Umbilical cord (tissue), 2 donors: ENCODE measurements at places on chromosomes 1 and 21.

GRCh38 chr1:211487082-211487481, 4.9 kb downstream of the RD3 start:
- DNase-seq = no peak

DNA sequence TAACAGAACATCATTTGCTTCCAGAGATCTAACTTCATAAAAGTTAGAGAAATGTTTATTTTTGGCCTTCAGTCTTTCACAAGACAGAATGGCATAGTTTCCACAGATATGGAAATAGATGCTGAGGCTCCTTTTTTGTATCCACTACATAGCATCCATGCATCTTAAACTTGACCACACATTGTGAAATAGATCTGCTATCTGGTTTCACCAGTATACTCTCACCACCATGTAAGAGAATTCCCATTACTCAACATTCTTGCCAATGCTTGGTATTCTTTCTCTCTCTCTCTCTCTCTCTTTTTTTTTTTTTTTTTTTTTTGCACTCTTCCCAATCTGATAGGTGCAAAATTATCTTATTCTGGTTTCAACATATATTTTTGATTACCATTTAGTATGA, 52.1 kb upstream of the PRMT6 start:
- no peak for DNase-seq

- DNase-seq = peak; percentile 14
Measured at GRCh38 chr1:162003061-162003829, 20.4 kb downstream of the OLFML2B start.

DNA sequence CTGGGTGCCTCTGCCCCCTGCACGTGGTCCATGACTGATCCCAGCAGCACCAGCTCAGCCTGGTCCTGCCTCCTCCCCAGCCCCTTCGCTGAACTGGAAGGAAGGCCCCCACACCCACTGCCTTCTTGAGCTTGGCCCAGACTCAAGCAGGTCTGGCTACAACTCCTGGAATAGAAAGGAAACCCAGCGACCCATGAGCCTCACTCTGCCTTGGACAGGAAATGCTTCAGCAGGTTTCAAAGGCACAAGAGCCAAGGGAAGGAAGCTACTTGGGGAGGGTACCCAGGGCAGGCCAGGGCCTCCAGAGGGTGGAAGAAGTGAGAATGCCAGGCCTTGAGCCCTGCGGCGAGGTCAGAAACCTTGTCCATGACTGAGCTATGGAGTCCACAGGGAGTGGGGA, 35.9 kb upstream of the RD3 start:
- DNase-seq = peak; percentile 23

DNA sequence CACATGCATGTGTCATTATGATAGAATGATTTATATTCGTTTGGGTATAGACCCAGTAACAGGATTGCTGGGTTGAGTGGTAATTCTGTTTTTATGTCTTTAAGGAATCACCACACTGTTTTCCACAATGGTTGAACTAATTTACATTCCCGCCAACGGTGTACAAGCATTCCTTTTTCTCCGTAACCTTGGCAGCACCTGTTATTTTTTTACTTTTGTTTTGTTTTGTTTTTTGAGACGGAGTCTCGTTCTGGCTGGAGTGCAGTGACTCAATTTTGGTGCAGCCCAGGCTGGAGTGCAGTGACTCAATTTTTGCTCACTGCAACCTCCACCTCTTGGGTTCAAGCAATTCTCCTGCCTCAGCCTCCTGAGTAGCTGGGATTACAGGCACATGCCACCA, 8.5 kb upstream of the S100B start:
- DNase-seq = no peak
